ENCODE measurements at places on chromosomes 3 and 15.

- no peak for DNase-seq
These were observed 82.8 kb downstream of the RORA start for GRCh38 chr15:61146091-61146930.

DNA sequence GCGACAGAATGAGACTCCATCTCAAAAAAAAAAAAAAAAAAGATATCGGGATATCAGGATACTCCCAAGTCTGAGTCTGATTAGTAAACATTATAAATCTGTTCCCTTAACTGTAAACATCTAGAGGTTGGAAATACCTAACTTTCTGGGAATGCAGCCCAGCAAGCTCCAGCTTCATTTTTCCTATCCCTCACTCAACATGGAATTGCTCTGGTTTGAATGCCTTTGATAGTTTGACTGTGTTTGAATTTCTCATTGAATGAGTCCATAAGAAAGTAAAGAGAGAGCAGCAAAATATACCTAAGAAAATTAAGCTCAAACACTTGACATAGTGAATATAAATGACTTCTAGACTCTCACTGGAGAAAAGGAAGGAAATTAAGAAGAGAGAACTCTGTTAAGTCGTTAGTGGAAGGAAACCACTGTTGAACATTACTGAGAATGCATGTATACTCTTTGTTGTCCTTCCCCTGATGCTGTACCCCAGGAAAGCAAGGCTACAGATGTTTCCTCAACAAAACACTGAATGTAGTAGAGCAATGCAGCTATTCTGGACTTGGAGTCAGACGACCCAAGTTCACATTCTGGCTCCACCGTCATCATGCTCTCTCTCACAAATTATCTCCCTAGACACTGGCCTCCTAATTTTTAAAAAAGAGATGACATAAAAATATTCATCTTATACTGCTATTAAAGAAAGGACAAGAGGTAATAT, 62.4 kb downstream of the CD200 start:
- DNase-seq, result peak; percentile 86

DNA sequence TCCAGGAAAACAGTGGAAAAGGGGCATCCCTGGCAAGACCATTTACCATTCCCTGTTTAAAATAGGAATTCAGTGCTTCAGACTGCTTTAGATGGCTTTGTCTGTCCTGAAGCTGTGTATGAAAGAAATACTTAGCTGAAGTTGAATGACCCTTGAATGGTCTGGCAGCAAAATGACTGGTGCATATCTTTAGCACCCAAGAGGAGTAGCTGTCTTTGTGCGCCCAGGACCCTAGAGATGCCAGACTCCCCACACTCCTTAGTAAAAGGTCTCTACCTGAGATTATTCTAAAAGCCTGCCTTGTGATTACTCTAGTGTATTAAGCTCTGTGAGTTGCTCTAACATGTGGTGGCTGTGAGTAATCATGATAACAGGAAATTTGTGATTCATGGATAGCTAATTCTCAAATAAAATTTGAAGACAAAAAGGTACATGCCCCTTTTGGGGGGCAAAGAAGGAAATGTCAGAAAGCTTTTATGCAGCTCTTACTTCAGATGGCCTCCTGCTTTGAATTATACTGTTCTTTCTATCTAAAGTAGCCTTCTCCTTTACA, 3.2 kb downstream of the MAPKBP1 start:
- DNase-seq, result no peak

DNA sequence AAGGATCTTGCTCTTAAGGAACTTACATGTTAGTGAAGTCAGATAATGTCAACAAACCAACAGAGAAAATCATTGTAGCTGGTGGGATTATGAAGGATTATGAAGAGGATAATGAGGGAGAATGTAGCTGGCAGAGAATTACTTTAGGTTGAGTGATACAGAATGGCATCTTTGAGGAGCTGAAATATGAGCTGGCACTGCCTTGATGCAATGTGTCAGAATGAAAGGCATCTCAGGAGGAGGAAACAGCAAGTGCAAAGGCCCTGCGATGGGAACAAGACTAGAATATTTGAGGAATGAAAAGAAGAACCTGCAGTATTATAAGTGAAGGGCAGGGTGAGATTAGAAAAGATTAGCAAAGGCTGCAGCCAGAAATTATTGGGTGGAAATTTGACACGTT, 237.2 kb upstream of the ADAMTS9 start:
- no peak for DNase-seq

GRCh38 chr15:85751291-85752123, 43.2 kb downstream of the KLHL25 start:
- peak; percentile 24 for DNase-seq

- no peak for DNase-seq
These were observed 82.0 kb downstream of the NTRK3 start for GRCh38 chr15:88174571-88174970.

- no peak for DNase-seq
These were observed 22.3 kb upstream of the CDCP1 start for GRCh38 chr3:45168451-45168850.

- DNase-seq, result no peak
These were observed 8.5 kb downstream of the BAHD1 start for GRCh38 chr15:40449275-40449674.

DNA sequence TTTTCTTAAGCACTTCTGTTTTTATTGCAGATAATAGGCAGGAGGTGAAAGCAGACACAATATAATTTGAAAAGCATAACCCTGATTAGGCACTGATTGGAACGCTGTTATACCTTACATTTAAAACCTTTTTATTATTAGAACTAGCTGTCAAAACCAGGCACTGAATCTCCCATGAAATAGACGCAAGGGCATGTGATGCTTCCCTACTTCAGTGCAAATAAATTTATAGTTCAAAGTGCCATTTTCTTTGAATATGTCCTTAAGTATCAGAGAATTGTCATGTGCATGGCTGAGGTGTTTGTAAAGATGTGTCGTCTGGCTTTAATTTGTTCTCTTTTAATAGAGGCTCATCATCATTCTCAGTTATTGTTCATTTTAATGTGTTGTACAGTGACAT, 386.0 kb downstream of the NR2F2 start:
- no peak for DNase-seq

- DNase-seq, result no peak
These were observed 127.2 kb upstream of the PLSCR5 start for GRCh38 chr3:146732325-146732724.
